ENCODE measurements at places on chromosomes 2 and 18.

DNA sequence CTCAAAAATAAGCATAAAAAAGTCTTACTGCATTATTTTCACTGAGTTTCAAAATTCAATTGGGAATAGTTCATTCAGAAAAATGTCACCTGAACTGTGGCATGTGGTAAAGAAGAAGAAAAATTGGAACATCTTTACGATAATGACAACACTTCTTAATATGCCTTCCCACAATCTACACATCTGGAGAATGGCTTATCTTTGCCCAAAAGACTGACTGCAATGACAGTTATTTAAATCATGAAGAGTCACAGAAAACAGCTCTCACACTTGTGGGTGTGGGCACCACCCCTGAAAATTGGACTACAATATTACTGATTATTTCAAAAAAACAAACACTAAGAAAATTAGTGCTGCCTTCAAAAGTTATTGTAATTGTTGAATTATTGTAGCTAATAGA is 152.3 kb downstream of the USP34 start:
- DNase-seq: no peak

GRCh38 chr2:43738257-43738656 is 35.6 kb upstream of the DYNC2LI1 start:
- no peak for DNase-seq

- no peak for DNase-seq
Measured at GRCh38 chr2:163198972-163199371, 360.4 kb upstream of the KCNH7 start.

GRCh38 chr2:8154270-8154669 is 527.6 kb upstream of the ID2 start:
- DNase-seq: no peak

DNA sequence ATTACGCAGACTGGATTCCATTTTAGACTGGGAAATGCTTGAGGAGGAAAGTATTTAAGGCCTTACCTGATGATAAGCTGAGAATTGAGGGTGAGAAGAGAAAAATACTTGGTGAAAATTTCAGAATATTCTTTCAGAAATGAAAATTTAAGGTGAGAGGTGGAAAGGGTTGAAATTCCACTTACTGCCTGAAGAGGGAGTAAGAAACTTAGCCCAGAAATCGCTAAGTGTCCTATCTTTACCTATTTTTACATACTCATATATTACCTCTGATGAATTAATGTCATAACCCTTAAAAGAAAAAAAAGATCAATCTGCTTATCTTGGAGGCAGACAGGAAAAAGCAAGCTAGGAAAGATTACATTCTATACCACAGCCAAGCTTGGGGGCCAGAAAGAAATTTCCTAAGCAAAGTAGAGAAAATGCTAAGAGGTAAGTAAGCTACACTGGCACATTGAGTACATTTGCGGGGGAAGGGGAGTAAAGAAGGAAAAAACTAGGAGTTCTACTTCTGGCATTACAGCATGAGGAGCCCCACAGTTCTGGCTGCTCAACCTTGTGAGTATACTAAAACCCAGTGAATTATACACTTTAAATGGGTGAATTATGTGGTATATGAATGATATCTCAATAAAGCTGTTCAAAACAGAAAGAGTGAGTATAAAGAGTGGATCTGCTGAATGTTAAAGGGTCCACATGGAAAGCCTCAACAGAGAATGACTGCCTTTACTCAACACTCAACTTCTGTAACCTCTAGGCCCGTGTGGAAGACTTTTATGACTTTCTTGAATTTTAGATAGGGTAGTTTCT is 33.8 kb downstream of the SMC6 start:
- no peak for DNase-seq

- no peak for DNase-seq
Measured at GRCh38 chr2:66490588-66491001, 55.7 kb downstream of the MEIS1 start.

DNA sequence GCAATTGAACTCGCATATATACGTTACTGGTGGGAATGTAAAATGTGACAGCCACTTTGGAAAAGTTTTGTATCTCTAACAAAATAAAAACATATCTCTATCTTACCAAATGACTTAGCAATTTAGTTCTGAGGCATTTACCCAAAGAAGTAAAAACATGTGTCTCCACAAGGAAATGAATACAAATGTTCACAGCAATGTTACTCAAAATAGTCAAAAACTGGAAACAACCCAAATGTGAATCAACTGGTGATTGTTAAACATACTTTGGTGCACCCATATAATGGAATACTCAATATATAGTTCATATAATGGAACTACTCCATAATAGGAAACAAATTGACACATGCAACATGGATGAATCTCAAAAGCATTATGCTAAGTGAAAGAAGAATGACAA is 70.4 kb upstream of the DNER start:
- no peak for DNase-seq

- no peak for DNase-seq
Measured at GRCh38 chr2:46874236-46874929, 41.2 kb downstream of the MCFD2 start.

- no peak for DNase-seq
Measured at GRCh38 chr2:111252436-111252835, 131.7 kb downstream of the BCL2L11 start.

DNA sequence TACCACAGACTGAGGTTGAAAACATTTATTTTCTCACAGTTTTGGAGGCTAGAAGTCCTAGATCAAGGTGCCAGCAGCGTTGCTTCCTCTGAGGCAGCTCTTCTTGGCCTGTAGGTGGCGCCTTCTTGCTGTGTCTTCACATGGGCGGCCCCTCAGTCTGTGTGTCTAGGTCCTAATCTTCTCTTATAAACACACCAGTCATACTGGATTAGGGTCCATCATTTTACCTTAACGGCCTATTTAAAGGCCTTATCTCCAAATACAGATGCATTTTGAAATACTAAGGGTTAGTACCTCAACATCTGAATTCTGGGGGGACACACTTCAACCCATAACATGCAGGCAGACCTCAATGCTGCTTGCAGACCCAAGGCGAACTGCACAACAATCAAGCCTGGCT is 4.4 kb upstream of the RMC1 start:
- peak; percentile 44 for DNase-seq

- no peak for DNase-seq
Measured at GRCh38 chr2:44155666-44156446, 12.8 kb upstream of the PPM1B start.

- DNase-seq: no peak
Measured at GRCh38 chr2:71850306-71850801, 297.3 kb downstream of the CYP26B1 start.

GRCh38 chr18:2889761-2890192 is 43.0 kb downstream of the EMILIN2 start:
- no peak for DNase-seq

DNA sequence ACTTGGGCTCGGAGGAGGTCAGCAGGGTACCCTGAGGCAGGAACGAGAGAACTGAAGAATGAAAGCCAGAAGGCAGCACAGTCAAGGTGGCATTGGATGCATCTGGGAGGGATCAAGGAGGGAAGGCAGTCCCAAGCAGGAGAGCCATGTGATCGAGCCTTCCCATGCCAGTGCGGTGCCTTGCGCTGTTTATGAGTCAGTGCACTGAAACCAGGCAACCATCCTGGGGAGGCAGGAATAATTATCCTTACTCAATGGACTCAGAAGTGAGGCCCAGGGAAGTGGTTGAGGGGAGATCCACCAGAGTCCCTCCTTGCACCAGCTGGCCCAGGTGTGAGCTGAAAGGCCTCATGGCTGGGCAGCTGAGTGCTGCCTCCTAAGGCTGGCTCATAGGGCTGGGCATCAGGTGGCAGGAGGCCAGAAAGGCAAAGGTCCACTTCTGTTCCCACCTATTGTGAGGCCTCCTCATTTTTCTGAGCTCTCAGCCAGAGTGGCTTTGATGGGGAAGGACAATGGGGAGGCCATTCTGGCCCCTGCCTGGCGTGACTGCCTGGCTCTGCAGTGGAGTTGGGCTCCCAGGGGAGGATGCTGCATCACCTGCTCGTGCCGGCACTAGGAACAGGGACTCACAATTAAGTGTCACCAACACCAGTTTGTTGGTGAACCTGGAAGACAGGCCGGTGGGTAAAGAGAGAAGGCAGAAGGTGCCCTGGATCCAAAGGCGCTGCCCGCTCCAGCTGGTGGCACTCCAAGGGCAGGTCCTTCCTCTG is 82.3 kb downstream of the TFCP2L1 start:
- no peak for DNase-seq

DNA sequence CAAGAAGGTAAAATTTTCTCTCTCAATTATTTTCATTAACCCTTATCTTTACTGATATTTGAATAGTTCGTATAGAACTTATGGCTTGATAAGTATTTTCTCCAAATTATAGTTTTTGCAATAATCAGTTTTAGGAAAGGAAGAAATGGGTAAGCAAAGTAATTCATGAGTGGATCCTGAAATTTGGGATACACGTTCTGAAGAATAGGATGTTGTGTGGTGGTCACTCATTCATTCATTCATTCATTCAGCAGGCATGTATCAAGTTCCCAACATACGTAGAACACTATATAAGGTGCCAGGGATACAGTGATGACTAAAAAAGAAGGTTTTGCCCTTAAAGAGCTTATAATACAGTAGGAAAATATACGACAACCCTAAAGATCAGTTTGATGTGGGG is 95.4 kb downstream of the PTRHD1 start:
- DNase-seq: no peak

DNA sequence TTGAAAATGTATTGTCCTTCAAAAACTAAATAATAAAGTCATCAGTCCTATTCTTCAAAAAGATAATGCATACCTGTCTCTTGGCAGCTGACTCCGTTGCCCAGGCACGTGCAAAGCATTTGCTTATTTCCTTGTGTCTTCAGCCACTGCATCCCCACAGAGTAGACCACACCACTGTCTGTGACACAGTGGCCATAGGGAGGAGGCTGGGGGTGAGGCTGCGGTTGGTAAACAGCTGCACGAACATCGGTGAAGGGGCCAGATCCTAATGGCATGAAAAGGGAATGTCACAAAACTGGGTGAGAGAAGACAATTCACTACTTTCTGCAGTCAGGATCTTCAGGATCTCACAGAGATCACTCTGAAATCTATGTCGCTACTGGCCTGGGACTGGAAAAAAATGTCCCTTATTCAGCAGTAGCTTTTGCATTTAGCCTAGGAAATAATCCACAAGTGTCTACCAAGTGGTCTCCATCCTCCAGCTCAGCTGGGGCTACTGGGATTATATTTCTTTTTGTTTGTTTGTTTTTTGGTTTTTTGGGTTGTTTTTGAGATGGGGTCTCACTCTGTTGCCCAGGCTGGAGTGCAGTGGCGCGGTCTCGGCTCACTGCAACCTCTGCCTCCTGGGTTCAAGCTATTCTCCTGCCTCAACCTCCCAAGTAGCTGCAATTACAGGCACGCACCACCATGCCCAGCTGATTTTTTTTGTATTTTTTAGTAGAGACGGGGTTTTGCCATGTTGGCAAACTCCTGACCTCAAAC is 10.7 kb downstream of the FN1 start:
- DNase-seq: no peak

DNA sequence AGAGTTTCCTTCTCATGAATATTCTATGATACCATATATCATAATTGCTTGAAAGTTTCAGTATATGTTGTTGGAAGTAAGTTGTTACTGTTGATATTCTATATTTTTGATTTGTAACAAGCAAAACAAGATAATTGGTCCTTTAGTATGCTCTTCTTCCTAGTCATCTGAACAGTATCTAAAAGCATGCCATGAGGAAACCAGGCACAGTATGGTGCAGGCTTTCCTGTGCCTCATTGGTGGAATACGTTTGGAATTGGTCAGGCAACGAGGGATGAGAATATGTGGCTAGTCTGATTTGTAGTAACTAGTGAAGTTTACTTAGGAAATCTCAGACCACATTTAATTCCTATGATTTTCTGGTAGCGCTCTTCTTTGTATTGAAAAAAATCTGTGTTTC is 22.8 kb downstream of the ASXL3 start:
- no peak for DNase-seq

DNA sequence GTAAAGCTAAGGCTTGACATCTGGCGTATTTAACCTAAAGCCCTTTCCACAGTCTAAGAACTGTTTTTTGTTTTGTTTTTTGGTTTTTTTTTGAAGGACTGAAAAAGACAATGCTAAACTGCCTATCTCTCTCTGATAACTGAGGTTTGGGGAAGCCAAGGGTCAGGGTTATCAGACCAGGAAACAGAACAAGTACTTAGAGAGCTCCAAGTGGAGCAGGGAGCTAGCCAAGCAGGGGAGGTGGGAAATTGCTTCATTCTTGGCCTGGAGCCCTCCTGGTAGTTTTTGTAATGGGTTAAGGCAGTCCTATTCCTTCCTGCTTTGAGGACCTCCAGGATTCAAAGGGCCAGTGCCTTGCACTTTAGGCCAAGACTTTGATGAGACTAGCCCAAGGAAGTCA is 154.3 kb upstream of the LTBP1 start:
- no peak for DNase-seq

- DNase-seq: no peak
Measured at GRCh38 chr2:98749066-98749450, 18.1 kb upstream of the MGAT4A start.

- no peak for DNase-seq
Measured at GRCh38 chr2:221225752-221226151, 346.4 kb downstream of the EPHA4 start.

DNA sequence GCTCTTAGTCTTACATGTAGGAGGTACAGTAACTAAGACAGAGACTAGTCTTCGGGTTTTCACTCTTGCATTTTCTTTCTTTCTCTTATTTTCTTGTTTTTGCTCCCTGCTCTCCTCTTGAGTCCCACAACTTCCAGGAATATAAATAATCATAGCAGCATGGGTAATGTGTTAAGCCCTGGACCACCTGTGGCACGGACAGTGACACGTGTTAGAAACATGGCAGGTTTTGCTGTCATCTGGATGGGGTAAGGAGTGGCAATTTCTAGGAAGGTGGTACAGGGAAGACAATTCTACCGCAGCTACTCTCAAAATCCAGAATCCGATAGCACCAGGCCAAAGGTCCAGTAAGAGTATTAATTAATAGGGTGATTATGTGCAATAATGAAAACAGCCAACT is 237.5 kb upstream of the FAM98A start:
- DNase-seq: no peak

GRCh38 chr2:30218338-30218713 is 13.0 kb upstream of the LBH start:
- no peak for DNase-seq

GRCh38 chr2:235449568-235449967 is 44.3 kb upstream of the AGAP1 start:
- no peak for DNase-seq

- DNase-seq: no peak
Measured at GRCh38 chr2:23204685-23205242, 180.2 kb upstream of the KLHL29 start.

DNA sequence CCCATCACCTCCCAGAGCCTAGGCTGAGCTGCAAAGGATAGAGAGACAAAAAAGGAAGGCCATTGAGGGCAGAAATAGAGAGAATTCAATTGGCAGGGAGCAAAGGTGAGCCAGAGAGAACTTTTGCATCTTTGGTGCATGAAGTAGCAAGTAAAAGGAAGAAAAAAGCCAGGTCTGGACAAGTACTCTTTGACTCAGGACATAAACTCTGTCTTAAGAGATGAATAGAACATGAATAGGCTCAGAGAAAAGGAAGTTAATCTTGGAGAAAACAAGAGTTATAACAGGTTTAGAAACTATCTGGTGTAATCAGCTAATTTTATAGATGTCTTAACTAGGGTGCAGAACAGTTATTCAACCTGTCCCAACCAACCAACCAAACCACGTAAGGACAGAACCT is 95.2 kb downstream of the CNTNAP5 start:
- no peak for DNase-seq

GRCh38 chr2:46493241-46493970 is 14.0 kb downstream of the TMEM247 start:
- no peak for DNase-seq

GRCh38 chr2:55781542-55781941 is 87.9 kb upstream of the PNPT1 start:
- no peak for DNase-seq

Measured in stimulated activated CD4-positive, alpha-beta T cell treated with anti-CD3 and anti-CD28 coated beads, Interleukin-1b, Interleukin-23, amount 100 ng/mL, for 24 hours (primary cell).